CD4-positive, alpha-beta T cell treated with Interferon gamma for 1 hour (primary cell): ENCODE measurements at places on chromosomes 5 and 9.

DNA sequence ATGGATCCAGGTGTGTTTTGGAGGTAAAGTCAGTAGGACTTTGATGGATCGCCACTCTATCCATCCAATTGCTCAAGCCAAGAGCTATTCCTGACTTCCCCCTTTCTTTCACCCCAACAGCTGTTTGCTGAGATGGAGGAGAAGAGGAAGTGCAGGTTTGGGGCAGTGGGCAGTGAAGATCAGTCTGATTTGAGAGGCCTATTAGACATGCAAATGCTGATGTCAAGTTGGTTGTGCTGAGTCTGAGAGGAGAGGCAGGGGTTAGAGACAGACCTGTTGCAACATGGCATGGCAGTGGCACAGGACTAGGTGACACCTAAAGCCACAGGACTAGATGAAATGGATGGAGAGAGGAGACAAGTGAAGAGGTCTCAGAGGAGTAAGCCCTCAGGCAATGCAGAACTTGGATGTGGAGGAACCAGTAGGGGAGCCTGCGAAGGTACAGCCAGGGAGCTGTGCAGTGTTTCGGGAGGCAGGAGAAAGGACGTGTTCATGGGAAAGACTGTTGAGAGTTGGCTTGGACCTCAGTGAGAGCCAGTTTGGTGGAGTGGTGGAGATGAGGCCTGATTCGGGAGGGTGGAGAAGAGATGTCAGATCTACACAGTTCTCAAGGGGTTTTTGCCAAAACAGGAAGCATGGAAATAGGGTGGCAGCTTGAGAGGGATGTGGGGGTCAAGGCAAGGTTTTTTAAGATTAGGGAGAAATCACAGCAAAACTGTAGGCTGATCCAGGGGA is 175.0 kb downstream of the MACROH2A1 start:
- DNase-seq: no peak

- DNase-seq: no peak
These were observed 32.8 kb downstream of the MRRF start for GRCh38 chr9:122297512-122297911.

DNA sequence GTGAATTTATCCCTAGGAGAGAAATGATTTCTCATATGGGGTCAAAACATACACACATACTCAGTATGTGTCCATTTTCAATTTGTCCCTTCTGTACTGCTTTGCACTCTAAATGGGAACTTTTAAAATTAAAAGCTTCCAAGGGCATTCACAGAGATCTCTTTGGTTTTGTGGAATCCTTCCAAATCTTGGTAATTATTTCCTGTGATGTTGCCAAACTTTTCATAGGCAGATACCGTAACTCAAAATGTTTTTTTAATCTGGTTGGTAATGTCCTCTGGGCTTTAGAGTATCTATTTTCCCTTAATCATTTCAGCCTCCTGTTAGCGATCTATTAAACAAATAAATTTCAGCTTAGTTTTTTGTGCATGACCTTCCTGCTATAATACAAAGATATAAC is 282.4 kb downstream of the ARHGEF28 start:
- no peak for DNase-seq

- DNase-seq: no peak
These were observed 120.6 kb downstream of the NDUFS4 start for GRCh38 chr5:53681079-53681478.
